Left renal pelvis (tissue), 4 donors: ENCODE measurements at places on chromosomes 12 and 14. TPM values are rescaled to one million over a fixed set of nuclear protein-coding genes. Genes with fewer than 3 reads are reported as not detected.

GRCh38 chr12:25781232-25781631 lies 177.2 kb upstream of the RASSF8 start:
- no peak for DNase-seq

DNA sequence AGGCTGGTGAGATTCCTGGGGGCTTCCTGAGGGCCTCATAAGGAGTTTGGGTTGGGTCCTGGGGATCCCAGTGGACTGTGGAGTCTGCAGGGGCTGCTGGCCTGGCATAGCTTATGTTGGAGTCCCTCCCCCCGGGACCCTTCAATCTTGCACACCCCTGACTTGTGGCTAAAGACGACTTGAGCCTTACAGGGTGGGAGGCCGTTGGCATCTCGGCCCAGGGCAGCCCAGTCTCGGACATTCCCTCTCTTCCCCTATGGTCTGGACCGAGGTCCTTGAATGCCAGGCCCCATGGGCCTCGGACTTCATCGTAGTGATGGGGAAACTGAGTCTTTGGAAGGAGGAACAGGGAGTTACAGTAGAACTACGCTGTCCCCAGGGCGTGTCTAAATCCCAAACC lies 12.5 kb downstream of the RTL1 start:
- no peak for DNase-seq

GRCh38 chr12:109617491-109617890 lies 43.9 kb downstream of the MVK start:
- no peak for DNase-seq

DNA sequence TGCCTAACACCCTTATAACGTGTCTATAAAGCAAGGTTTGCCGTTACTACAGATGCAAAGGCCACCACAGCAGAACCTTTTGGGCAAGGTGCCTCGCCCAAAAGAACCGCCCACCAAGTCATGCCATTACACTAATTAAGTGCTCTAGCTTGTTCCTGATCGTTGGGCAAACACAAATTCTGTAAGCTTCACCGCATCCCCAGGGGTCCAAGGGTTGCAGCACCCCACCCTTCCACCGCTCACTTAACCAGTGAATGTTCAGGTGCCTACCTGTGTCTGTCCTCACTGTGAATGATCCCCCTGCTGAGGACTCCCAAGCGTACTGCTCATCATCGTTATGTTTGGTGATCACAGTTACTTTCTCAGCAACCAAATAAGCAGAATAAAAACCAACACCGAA lies 1.4 kb downstream of the HSP90AA1 start:
- DNase-seq = no peak

DNA sequence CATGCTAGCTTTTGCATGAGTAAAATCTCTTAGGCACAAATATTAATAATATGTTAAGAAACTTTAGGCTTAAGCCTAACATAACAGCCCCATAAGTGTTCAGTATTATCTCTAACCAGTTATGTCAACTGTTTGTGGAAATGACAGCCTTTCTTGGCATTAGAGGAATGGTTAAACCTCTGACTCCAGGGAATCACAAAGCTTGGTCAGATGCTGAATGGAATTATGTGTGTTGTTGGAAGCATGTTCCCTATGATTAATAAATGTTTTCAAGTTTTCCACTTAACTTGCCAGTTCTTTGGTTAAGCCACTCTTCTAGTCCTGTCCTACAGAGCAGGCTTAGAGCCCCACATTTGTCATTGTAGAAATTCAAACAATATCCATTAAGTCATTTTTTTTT lies 17.0 kb downstream of the PSEN1 start:
- no peak for DNase-seq

DNA sequence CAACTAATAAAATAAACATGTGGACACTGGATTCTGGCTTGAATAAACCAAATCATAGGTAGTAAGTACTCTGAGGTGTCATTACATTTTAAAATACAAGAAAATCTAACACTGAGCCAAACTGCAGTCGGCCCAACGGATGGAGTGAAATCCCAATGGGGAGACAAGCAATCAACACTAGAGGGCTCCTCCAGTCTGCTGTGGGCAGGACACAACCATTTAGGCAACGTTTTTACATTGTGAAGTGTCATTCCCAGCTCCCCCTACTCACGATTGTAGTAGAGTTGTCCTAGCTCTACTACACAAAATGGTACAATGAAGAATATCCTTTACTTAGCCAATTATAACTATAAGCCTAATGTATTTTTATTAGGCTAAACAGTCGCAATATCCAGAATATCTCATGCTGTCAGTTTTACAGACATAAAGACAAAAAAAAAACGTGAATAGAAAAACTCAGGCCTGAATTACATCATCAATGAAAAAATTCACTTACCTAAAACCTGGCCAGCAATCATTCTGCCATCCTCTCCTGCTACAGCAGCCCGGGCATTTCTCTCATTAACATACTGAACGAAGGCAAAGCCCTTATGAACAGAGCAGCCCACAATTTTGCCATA lies 35.7 kb downstream of the HNRNPC start:
- DNase-seq = no peak

GRCh38 chr12:109126784-109127183 lies 10.4 kb downstream of the ACACB start:
- DNase-seq = no peak

DNA sequence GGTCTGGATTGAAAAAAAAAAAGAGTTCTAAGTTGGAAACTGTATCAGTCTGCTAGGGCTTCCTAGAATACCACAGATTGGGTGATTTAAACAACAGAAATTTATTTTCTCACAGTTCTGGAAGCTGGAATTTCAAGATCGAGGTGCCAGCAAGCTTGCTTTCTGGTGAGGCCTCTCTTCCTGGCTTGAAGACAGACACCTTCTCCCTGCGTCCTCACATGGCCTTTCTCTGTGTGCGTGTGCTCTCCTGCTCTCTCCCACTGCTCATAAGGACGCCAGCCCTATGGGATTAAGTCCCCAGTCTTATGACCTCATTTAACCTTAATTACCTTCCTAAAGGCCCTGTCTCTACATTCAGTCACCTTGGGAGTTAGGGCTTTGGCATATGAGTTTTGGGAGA lies 215.5 kb downstream of the PIK3C2G start:
- no peak for DNase-seq

DNA sequence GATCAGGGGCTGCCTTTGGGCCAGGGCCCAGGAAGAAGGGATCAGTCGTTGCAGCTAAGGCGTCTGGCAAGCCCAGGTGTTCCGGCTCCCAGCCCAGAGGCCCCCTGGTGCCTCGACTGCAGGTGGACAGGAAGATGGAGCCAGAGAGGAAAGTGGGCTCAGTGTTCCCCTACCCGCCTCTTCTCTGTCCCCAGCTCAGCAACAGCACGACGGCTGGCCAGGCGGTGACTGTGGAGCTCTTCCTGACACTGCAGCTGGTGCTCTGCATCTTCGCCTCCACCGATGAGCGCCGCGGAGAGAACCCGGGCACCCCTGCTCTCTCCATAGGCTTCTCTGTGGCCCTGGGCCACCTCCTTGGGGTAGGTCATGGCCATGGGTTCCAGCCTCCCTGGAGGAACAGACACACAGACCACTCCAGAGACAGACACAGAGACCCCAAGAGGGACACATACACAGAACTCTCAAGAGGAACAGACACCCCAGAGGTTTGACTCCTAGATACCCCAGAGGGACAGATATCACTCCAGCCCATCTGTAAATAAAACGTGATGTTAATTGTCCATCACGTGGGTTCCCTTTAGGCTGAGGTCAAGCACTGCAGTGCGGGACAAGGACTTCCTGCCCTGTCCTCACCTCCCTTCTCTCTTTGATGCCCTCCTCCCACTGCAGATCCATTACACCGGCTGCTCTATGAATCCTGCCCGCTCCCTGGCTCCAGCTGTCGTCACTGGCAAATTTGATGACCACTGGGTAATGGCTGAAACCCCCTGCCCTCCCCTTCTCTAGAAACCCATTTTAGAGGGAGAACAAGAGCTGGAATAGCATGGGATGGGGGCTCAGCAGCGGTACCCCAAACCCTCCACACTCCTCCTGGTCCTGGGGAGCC lies 3.7 kb downstream of the AQP2 start:
- DNase-seq = no peak

- DNase-seq = no peak
These were observed 15.6 kb downstream of the ERG28 start for GRCh38 chr14:75645056-75645455.

DNA sequence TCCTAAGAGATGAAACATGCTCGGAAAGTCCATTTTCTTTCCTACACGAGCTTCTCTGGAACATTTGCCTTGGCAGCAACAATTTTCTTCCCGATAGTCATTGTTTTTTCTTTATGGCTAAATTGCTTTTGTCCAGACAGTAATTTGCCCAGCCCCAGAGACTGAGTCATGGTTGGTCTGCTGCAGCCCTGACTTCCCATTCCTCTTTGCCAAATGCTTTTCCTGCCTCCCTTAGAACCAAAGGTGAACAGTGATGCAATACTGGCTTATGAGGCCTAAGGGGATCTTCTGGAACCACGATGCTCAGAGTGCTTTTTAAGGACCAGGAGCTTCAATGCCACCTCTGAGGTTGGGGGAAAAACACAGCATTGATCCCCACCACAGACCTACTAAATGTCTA lies 1599.6 kb upstream of the TMEM132C start:
- DNase-seq = no peak

GRCh38 chr14:65704437-65704836 lies 291.9 kb downstream of the FUT8 start:
- no peak for DNase-seq

DNA sequence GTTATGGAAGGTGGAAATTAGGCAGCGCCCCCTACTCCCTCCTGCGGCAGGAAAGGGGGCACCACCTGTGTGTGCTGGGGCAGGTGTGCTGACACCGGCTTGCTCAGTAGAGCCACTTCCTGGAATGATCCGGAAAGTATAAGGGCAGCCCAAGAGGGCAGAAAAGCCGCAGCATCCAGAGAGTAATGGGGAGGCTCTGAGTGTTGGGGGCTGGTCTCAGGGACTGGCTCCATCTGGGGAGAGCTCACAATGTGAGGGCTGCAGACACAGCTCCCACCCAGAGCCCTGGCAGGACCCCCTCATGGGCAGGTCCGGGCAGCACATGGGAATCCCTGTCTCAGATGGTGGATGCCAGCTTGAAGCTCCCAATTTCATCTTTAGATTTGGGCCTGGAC lies 187.6 kb upstream of the C14orf180 start:
- no peak for DNase-seq

DNA sequence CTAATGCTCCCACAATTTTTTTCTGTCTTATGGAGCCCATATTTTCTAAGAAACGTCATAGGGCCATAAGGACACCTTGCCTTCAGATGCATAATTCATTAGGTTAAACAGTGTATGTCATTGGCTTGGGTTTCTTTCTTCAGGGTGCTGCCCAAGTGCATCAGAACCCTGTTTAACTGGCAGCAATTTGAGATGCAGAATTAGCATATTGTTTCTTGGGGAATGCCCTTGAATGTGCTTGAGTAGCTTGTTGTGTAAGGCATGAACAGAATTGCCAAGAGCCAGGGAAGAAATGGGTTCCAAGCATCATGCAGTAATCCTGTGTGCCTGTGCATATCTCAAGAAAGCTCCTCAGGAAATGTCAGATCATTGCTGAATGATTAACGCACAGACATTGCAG lies 277.2 kb downstream of the SYT1 start:
- DNase-seq = no peak

GRCh38 chr12:20339060-20339459 lies 29.3 kb upstream of the PDE3A start:
- DNase-seq = no peak

- DNase-seq = no peak
These were observed 9.1 kb upstream of the SERPINA11 start for GRCh38 chr14:94461526-94462218.

DNA sequence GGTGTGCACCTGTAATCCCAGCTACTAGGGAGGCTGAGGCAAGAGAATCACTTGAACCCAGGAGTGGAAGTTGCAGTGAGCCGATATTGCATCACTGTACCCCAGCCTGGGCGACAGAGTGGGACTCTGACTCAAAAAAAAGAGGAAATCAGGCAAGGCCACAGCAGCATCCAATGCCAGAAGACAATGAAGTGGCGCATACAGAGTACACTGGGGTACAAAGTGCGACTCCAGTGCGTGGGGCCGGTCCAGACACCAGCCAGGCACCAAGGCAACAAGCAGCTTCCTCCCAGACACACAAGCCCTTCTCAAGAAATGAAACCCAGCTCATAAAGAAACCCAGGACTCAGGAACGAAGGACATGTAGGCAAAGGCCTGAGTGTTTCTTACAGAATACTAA lies 28.2 kb downstream of the TTC7B start:
- DNase-seq = no peak

DNA sequence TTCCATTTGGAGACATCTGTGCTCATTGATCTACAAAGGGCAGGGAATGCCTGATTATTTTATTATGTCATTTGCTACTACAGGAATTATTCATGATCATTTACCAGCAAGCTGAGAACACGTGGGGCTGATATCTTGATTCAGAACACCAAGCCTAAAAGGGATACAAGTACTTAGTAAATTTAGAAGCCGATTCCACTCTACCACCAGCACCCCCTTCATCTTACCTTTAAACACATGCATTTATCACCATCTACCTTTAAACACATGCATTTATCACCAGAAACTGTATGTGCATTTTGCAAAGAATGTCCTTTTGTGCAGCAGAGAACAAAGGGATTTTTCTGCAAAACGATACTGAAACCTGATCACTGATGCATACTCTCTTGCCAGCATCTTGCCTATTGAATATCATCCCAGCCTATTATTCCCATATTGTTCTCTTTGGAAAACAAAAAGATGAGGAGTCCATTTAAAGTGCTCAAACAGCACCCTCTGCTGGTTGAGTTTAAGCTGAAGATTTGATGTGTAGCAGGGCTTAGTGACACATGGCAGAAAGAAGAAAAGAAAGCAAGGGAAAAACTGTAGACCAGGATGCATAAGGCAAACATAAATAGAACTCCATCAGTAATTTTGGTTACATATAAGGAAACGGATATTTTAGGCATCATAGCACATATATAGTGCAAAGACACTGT lies 132.6 kb upstream of the PLEKHG7 start:
- peak; percentile 69 for DNase-seq

DNA sequence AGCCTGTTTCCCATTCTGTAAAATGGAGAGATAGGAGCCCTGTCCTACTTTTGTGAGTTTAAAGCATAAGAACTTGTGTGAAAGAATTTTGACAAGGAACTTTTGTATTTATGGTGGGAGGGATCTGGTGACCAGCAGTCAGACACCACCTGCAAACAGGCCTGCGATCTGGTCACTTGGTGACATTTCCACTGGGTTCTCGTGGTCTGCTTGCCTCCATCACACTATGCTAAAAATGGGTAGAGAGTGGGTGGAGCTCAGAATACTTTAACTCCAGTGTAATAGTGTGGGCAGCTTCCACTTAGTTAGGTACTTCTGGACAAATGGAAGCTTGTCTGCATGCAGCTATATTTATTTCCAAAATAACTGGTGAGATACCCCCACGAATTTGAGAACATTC lies 26.5 kb upstream of the PLXNC1 start:
- no peak for DNase-seq

- DNase-seq = no peak
These were observed 279.7 kb downstream of the ZFP36L1 start for GRCh38 chr14:68513137-68513536.

Gene PTPRR
- polyA plus RNA-seq = 0.36 TPM

Gene RNF212B
- 0.22 TPM for polyA plus RNA-seq

Gene TBX3
- polyA plus RNA-seq = 30.3 TPM

Gene KRT79
- polyA plus RNA-seq = not detected

Gene COQ6
- 19.1 TPM for polyA plus RNA-seq
